ENCODE measurements at places on chromosomes 3 and 15.

GRCh38 chr3:47892286-47893040, 89.5 kb downstream of the DHX30 start:
- no peak for DNase-seq

- no peak for DNase-seq
Observed at GRCh38 chr3:71194785-71195184, 388.7 kb downstream of the FOXP1 start.

DNA sequence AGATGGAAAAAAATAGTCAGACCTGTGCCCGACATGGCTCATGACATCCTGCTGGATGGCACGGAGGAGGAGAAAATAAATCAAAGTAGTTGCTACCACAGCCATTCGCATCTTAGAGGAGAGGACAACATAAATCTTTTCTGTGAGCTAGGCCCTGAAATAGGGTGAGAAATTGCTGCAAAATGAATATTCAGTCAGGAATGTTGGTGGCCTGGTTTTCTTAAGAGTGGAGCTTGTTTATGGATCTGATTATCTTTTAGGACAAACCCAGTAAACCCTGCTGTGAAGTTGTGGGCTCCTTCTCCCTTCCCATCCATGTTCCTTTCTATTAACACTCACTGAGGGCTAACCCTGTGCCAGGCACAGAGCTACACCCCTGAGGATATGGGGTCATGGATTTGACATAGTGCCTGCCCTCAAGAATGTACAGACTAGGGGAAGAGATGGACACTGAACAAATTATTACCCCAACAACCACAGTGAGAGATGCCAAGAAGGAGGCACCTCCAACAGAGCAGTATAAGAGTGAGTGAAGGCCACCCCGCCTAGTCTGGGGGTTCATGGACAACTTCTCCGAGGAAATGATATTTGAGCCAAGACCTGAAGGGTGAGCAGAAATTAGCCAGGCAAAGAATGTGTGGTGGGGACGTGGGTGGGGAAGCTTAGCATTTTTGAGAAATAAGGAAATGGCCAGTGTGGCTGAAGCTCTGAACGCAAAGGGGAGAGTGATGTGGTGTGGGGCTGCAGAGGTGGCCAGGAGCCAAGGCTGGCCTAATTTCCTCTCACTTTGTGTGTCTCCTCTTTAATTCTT, 68.9 kb upstream of the ARL8B start:
- no peak for DNase-seq

- no peak for DNase-seq
Observed at GRCh38 chr15:100111125-100112060, 230.4 kb downstream of the ADAMTS17 start.

GRCh38 chr3:65564483-65564882, 474.2 kb downstream of the MAGI1 start:
- DNase-seq, result no peak

DNA sequence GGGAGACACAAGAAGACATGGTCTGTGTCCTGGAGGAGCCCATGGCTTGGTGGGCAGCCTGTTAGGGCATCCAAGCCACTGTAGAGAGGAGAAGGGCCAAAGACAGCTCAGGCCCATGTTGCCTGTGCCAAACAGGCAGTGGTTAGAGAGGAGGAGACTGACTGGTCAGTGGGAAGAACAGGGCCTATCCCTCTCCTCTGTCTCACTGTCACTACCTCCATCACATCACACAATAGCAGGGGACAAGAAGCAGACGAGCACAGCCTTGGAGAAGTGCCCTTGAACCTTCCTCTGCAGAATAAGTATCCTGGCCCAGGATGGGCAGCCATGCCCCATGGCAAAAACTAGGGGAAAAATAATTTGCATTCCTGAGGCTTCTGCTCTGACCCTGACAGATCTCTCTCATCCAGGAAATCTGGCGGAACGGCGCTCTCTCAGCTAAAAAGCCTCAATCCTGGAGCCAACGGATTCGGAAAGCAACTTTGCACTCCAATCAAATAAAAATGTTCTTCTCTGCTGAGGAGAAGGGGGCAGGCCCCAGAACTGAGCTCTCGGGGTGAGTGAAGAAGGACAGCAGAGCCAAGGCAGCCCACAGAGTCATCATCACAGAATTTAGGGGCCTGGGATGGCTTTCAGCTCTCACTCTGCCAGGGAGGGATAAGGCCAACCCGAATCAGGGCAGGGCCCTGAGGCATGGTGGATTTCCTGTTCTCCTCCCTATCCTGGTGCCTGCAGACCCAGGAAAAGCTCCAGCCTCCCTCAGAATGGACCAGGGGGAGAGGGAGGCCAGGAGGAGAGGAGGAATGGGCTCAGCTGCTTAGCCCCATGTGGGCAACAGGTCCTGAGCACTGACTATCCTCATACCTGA, 1.6 kb downstream of the SHF start:
- DNase-seq, result no peak

DNA sequence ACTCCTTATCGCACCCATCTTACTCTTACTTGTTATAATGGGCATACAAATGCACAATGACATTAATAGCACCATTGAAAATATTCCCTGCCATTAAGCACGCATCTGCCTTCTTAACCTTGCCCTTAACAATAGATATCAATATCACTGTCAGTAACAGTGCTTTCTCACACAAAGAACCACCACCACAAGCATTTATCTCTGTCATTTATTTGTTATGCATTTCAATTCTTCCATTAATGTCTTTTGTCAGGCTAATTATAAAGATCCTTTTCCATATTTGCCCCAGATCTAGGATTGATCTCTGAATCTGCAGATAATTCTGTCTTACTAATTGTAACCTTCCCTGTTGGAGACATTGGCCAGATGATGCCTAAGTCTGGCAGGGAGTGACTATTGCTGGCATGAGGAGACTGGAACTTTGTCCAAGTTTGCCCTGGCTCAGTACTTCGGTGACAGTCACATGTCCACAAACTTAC, 419.6 kb upstream of the TGFBR2 start:
- DNase-seq, result peak; percentile 81

DNA sequence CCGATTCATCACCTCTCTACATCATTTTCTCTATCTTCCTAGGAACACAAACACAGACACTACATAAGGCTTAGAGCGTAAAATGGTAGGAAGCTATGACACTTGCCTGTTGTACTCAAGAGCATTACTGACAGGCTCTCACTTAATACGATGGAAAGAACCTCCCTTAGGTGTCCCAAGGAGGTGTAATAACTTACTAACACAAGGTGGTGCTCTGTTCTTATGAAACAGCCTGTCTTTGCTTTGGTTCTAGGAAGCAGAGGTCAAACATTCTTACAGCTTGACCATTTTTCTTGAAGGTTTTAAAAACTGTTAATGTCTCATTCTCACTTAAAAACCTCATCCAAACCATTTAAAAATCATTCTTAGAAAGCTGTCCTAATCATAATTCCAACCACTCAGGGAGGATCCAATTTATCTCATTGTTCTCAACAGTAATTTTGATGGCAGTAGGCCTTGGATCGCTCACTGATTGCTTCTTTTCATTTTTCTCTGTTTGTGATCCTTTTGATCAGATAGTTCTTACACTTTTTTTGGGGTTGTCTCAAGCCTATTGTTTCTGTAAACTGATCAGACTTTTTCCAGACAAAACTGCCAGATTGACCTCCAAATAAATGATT, 317.8 kb upstream of the AGTR1 start:
- DNase-seq, result peak; percentile 19

GRCh38 chr15:90960298-90961091, 5.8 kb downstream of the RCCD1 start:
- no peak for DNase-seq

GRCh38 chr3:34065901-34066300, 267.5 kb downstream of the PDCD6IP start:
- no peak for DNase-seq

GRCh38 chr3:50296721-50297383, 2.4 kb downstream of the HYAL3 start:
- DNase-seq, result no peak

- no peak for DNase-seq
Observed at GRCh38 chr3:21894459-21895340, 143.7 kb upstream of the ZNF385D start.

- DNase-seq, result no peak
Observed at GRCh38 chr3:128491691-128491940, 1.4 kb downstream of the GATA2 start.

DNA sequence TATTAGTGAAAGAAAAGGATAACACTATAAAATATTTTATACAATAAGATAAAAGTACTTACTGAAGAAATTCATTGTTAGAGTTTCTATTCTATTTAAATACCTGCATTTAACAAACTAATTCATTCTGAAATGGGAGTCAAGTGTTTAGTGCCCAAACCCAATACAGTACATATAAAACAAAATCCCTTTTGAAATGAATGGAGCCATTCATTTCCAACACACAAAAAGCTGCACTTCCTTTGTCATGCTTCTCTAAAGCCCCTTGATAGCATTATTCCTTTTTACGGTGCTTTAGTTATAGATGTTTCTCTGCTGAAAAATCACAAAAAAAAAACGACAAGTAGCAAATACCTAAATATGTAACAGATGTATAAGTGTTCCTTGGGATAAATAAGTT, 596.3 kb downstream of the ZIC1 start:
- no peak for DNase-seq

Measured in NCI-H748 treated with DMSO at 0.1 percent for 48 hours (cell line).